ENCODE measurements at places on chromosomes 4 and X.

DNA sequence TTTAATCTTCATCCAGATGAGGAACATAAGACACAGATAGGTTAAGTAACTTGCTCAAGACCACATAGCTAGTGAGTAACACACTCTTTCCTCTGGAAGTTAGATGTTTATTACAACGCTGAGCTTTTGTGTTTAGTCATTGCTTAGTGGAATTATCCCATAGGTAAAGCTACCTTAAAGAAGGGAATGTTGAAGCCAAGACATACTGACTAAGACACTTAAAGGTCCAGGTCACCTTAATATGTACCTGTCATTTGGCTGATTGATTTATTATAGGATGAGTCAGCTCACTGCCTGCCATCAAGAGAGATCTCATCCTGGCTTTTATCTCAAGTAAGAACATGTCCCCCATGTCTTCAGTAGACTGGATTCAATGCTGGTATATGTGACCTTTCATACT is 53.4 kb downstream of the KDR start:
- no peak for DNase-seq

DNA sequence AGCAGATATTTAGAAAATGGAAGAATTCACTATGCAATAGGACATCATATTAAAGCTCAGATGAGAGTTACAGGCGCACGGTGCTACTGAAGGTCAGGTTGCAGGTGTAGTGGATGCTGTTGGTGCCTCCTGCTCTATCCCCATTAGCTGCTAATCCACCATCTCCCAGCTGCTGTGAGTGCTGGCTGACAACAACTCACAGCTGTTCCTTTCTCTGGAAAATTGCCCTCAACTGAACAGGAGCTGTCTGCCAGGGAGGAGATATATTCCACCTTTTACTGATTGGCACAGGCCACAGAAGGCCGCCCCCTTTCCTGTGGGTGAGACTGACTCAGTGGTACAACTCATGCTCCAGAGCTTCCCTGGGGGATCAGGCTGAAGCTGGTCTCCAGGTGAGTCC is 48.7 kb downstream of the UCHL1 start:
- no peak for DNase-seq

- no peak for DNase-seq
These were observed 12.5 kb upstream of the PPARGC1A start for GRCh38 chr4:23902222-23902804.

DNA sequence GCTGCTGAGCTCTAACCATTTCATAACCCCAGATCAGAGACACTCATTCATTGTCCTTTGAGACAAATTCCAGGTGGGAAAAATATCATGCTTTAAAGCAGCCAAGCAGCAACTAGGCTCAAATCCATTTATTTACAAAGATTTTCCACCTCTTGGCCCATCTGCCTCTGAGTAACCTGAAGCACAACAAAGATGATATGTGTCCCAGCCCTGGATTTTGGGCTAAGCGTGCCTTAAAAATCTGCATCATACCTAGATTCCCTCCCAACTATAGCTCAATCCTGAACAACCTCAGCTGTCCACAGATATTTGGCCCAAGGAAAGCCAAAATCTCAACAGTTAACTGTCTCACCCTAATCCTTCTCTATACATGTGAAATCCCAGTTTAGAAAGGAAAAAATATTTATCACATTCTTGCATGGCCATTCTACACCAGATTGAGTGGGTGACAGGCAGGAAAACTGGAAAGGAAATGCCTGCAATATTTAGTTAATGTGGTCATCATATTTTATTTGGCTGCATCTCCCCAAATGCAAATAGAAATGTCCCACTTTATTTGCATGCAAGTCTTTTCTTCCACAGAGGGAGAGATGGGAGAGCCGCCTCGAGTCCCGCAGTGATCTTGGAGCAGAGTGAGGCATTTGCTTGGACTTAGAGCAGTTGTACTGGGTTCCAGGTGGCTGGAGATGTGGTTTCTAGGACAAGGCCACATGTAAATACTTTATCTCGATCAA is 146.4 kb upstream of the EOLA2 start:
- peak; percentile 55 for DNase-seq

- DNase-seq, result no peak
These were observed 687.1 kb downstream of the KLHL13 start for GRCh38 chrX:117429501-117429900.

DNA sequence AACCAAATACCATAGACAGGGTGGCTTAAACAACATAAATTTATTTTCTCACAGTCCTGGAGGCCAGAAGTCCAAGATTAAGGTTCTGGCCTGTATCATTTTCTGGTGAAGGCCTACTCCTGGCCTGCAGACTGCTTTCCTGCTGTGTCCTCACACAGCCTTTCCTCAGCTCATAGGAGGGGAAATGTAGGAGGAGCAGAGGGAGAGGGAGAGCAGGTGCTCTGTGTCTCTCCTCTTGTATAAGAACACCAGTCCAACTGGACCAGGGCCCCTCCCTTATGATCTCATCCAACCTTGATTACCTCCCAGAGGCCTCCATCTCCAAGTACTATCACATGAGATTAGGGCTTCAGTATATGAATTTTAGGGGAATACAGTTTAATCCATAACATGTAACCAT is 34.3 kb downstream of the RAPGEF2 start:
- no peak for DNase-seq

- DNase-seq, result no peak
These were observed 4.1 kb downstream of the SLC39A8 start for GRCh38 chr4:102341201-102341600.

- peak; percentile 88 for DNase-seq
These were observed 80.2 kb downstream of the CRMP1 start for GRCh38 chr4:5812506-5813229.

- no peak for DNase-seq
These were observed 3.1 kb downstream of the SCML1 start for GRCh38 chrX:17740137-17741122.

GRCh38 chr4:150217192-150217591 is 138.9 kb downstream of the DCLK2 start:
- peak; percentile 71 for DNase-seq

DNA sequence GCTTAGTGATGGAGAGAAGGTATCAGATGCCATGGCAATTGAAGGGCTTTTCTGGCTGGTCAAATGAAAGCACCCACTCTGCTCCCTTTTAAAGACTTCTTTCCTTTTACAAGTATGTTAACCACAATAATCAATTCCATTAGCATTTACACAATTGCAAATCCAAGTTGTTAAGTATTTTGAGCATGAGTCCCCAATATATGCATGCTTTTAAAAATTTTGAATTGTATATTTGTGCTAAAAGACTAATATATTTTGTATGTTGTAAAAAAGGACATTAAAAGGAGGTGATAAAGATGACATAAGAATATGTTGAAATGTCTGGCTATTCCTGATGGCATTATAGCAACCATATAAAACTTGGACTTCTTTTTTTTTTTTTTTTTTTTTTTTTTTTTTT is 639.9 kb upstream of the CPEB2 start:
- no peak for DNase-seq

- no peak for DNase-seq
These were observed 27.2 kb downstream of the NOP14 start for GRCh38 chr4:2935762-2936743.

GRCh38 chrX:28124416-28124815 is 143.2 kb upstream of the DCAF8L1 start:
- no peak for DNase-seq

DNA sequence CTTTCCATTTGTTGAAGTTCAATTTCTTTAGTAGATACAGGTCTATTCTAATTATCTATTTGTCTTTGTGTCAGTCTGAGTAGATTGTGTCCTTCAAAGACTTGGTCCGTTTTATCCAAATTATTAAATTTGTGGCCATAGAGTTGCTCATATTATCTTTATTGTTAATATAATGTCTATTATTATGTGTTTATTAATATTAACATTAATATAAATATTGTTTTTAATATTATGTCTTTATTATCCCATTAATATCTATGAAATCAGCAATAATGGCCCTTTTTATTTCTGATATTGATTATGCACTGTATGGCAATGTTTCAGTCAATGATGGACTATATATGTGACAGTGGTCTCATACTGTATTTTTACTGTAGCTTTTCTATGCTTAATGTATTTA is 2067.3 kb upstream of the AGA start:
- DNase-seq, result no peak

Measured in adipocyte (in vitro differentiated cells).